ENCODE measurements at places on chromosomes 13 and 19.

GRCh38 chr13:99418103-99418842 lies 83.0 kb upstream of the TM9SF2 start:
- no peak for DNase-seq

GRCh38 chr13:74406420-74406819 lies 272.2 kb upstream of the KLF12 start:
- no peak for DNase-seq

DNA sequence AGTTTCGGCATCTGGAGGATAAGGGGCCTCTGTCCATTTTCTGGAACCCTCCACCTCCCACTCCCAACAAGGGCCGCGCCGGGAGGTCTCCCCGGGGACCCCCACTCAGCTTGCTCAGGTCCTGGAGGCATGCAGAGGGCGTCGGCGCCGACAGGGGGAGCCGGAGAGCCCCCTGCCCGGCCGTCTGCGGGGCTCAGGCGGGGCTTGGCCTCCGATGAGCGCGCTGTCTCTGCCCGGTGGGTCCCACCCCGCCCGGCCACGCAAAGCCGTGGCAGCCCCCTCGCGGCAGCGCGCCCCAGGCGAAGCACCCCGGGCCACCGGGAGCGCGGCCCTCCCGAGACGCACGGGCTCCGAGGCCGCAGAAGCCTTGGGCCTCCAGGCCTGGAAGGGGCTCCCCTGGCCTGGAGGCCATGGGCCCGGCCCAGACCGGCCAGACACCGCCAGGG lies 149.7 kb upstream of the ZNF536 start:
- DNase-seq = no peak

DNA sequence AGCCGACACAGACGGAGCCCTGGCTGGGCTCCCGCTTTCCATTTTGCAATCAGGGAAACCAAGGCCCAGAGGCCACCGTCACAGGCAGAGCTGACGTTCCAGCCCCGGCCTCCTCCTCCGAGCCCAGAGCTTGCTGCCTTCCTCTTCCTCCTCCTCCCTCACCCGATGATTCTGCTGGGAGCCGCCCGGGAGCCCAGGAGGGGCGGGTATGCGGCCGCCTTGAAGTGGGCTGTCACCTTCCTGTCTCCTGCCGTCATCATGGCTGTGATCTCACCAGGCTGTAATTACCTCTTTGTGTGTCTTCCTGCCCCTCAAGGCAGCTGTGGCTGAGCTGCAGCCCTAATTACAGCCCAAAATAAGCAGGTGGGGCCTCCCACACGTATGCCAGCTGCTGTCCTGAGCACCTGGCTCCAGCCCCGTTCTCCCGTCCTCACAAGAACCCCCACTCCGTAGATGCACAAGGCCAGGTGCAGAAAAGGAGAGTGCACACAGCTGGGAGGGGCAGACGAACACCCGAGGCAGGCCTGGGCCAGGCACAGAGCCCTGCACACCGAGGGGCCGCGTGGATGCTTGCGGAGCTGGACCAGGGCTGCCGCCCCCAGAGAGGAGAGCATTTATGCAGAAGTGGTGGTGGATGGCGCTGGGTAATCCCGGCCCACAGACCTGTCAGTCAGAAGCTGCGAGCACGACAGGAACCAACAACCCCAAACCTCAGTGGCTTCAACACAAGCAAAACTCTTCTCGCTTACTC lies 4.0 kb downstream of the TPGS1 start:
- no peak for DNase-seq

- DNase-seq = no peak
These were observed 123.3 kb downstream of the VWA8 start for GRCh38 chr13:41837629-41838028.

- DNase-seq = no peak
These were observed 60.9 kb downstream of the WDFY2 start for GRCh38 chr13:51645154-51645650.

GRCh38 chr13:35672611-35673010 lies 196.1 kb upstream of the MAB21L1 start:
- DNase-seq = no peak

Measured in cerebellar cortex (tissue), 1 donor.